ENCODE measurements at places on chromosomes 5 and 9.

GRCh38 chr5:42586625-42587024, 163.4 kb downstream of the GHR start:
- DNase-seq = no peak

GRCh38 chr5:129996896-129997295, 92.6 kb downstream of the CHSY3 start:
- no peak for DNase-seq

GRCh38 chr9:33903157-33903780, 86.3 kb downstream of the UBE2R2 start:
- no peak for DNase-seq

GRCh38 chr9:88831713-88832407, 159.4 kb upstream of the S1PR3 start:
- DNase-seq = no peak

DNA sequence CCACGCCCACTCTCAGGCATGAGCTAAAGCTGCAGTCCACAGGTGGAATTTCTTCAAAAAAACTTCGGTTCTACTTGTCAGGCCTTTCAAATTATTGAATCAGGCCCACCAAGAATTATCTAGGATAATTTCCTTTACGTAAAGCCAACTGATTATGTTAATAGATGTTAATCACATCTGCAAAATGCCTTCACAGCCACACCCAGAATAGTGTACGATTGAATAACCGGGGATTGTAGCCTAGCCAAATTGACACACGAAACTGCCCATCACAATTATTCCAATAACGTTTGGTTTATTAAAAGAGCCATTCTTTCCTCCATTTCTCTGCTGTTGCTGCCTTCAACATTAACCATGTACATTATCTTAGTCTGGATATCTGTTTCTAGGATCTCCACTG, 148.7 kb downstream of the NR3C1 start:
- no peak for DNase-seq

DNA sequence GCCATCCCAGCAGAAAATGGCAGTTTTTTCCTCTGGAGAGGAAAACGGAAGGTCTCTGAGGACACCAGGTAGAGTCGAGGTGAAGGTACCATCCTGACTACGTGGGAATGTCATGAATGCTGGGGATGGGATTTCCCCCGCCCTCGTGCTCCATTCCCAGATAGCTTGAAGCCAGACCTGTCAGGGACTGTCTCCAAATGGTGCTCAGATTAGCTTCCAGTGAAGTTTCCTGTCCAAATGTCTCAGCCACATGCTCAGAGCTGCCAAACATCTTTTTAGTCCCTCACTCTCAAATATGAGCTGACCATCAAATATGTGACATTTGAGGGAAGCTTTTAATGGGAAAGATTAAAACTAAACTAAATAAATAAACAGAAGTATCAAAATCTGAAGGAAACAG, 7.6 kb upstream of the ANKRD34B start:
- DNase-seq = no peak

- no peak for DNase-seq
Measured at GRCh38 chr5:147530530-147531389, 20.9 kb upstream of the DPYSL3 start.

- DNase-seq = no peak
Measured at GRCh38 chr9:76692458-76693129, 71.6 kb upstream of the PCA3 start.

- no peak for DNase-seq
Measured at GRCh38 chr5:79824444-79824843, 134.8 kb downstream of the CMYA5 start.

GRCh38 chr9:93828331-93829097, 126.6 kb downstream of the BARX1 start:
- no peak for DNase-seq

GRCh38 chr9:131977109-131977838, 102.4 kb downstream of the MED27 start:
- DNase-seq = no peak

DNA sequence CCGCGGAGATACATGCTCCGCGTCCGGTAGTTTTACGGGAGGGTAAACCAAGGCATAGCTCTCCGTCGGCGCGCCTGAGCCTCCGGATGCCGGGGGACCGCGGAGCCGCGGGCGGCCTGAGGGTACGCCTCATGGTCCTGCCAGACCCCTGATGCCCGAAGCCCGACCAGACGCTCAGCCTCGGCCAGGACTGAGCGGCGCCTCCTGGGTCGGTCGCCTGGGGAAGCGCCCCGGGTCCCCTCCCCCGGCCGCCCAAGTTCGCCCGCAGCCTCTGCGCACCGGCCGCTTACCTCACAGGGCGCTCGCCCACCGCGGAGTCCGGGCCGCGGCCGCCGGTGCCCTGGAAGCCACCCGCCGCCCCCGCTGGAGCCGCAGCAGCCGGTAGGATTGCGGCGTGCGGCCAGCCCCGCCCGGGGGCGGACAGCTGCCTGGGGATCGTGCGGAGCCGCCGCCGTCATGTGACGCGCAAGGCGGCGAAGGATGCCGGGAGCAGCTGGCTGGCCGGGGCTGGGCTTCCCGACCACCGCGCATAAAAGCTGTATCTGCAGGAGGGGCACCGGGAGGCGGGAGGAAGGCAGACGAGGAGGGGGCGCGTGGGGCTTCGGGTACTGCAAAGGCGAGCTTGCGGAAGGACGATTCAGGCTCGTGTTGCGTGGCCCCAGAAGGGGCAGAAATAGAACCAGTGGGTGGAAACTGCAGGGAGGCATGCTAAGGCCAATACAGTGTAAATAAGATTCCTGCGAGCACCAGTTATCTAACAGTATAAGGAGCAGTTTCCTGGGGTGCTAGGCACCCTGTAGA, at the start of gene FBXO10:
Gene FBXO10, minus strand, starts transcription at position 460 of the 801 bp plus-strand sequence. CDS start 34,612 bp downstream, outside the sequence.
- DNase-seq = peak; percentile 18

DNA sequence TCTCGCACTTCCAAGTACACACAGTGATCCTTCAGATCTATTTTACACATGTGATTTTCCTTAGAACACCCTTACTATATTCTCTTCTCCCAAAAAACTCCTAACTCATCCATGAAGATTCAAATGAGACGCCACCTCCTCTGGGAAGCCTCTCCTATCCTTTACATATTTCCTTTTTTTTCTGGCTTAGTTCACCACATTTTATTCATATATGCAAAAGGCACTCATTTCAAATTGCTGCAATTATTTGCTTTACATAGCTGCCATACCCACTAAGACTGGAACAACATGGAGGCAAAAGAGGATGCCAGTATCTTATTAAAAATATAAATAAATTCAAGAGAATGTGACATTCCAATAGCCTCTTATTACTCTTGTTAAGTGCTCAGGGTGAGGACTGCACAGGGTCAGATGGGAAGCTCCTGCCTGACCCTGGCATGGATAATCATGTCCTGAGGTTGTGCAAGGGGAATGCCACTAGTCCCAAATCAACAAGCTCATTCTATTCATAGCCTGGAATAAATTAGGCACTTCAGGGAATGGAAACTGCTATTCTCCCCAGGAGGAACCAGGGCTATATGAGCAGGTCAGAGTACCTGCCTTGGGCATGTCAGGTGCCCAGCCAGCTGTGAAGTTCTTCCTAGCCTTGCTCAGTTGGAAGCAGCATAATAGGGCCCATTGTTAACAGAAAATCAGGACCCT, 262.9 kb downstream of the FBXL17 start:
- DNase-seq = no peak

DNA sequence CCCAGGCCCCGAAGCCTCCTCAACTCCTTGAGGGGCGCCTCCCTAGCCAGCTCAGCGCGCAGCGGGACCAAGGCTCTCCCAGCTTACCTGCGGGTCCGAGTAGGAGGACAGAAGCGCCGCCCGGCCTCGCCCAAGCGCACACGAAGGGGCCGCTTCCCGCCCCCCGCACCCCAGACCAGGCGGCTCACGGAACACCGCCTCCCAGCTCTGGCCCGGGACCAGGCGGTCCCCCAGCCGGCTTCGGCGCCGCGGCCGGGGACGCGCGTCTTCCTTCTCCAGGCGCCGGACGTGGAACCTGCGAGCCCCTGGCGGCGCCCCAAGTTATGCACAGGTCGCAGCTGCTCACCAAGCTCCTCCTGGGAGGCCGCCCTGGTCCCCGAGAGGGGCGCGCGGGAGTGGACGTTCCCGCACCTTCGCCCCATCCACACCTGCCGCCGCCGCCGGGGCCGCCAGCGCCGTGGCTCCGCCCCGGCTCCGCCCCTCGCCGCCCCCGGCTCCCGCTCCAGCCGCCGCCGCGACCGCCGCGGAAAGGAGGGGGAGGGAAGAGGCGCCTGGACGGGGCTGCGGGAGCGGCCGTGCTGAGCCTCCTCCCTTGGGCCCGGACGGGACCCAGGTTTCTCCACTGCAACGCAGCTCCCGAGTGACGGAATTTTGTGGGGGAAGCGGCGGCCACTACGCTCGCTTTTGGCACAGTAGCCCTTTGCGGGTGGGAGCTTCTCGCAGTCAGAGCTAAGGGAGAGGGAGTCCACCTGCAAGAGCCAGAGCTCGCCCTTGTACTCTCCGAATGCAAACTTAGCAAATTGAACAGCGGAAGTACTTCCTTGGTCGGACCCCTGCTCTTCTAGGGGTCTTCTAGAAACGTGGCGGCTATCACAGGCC, 77.5 kb upstream of the IFNE start:
- DNase-seq = peak; percentile 26

GRCh38 chr5:144698484-144698883, 527.8 kb downstream of the KCTD16 start:
- DNase-seq = no peak

GRCh38 chr9:90546200-90546599, 96.4 kb downstream of the DIRAS2 start:
- DNase-seq = no peak
